ENCODE measurements at places on chromosomes 2 and 18.

- no peak for DNase-seq
Observed at GRCh38 chr2:156399224-156399949, 36.8 kb upstream of the GPD2 start.

GRCh38 chr2:204019572-204020501, 83.3 kb downstream of the ICOS start:
- DNase-seq = no peak

GRCh38 chr18:69491576-69491975, 90.9 kb downstream of the DOK6 start:
- no peak for DNase-seq

- DNase-seq = no peak
Observed at GRCh38 chr2:42297322-42297936, 63.6 kb downstream of the COX7A2L start.

DNA sequence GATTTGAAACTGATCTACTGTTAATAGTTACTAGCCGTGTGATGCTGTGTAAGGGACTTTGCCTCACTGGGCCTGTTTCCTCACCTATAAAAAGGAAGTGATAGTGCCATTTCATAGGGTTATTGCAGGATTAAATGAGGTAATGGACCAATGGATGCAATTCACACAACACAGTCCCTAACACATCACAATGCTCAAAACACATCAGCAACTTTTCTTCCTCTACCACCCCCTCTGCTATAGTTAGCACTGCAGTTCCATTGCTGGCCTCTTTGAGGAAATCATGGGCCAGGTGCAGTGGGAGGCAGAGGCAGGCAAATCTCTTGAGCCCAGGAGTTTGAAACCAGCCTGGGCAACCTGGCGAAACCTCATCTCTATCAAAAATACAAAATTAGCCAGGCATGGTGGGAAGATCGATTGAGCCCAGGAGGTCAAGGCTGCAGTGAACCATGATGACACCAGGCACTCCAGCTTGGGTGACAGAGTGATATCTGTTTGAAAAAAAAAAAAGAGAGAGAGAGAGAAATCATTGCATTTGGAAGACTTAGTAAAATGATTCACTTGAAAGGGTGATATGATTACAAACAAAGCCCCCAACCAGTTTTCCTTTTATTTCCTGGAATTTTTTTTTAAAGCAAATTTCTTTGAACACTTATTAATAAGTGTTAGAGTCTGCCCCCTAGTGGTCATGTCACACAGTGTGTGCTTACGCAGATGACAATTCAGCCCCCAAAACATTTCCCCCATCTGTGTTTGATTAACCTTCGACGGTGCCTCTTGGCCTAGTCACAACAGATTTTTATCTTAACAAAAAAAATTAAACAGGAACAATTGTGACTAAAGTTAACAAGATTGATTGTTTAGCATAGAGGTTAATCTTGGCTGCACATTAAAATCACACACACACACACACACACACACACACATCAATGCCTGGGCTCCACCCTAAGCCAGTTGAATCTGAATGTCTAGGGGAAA, 88.6 kb upstream of the BCL11A start:
- no peak for DNase-seq

- DNase-seq = no peak
Observed at GRCh38 chr2:164430166-164430783, 191.0 kb downstream of the GRB14 start.

DNA sequence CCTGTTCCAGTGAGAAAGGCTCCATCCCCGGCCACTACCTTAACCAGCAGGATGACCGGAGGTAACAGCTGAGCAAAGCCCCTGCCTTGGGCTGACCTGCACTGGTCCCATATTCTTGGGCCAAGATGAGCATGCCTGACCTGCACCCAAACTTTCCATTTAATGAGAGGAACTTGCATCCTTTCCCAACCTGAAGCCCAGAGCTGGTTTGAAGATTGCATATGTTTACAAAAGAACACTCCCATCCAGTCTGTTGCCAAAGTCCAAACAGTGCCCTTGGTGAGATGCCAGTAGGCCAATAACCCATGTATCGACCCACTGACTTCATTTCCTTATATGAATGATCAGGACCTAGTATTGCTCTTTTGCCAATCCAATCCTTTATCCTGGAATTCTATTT, 5.5 kb upstream of the NPAS2 start:
- DNase-seq = no peak

DNA sequence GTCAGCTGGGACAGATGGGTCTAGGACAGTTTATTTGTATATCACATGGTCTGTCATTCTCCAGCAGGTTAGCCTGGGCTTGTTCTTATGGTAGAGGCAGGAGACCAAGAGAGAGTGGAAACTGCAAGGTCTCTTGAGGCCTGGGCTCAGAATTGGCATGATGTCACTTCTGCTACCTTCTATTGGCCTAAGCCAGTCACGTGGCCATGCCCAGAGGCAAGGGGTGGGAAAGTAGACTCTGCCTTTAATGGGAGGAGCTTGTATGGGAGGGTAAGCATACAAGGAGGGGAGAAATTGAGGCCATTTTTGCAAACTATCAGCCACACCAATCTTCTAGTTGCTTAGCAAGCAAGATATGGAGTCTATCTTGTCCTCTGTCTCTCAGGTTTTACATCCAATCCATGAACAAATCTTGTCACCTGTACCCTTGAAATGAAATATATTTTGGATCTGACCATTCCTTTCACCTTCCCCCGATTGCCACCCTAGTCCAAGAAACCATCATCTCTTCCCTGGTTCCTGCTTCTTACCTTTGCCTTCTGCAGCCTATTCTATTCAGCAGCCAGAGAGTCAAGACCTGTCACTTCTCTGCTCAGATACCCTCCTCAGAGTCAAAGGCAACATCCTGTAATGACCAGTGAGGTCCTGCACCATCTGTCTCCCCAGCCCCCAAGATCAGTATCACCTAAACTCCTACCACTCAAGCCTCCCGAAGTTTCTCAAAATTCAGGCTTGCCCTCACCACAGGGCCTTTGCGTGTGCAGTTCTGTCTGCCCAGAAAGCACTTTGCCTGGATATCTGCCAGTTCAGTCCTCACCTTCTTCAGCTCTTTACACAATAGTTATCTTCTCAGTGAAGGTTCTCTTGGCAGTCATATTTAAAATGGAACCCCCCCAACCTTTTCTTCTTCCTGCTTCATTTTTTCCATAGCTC, 240.0 kb downstream of the LOXHD1 start:
- DNase-seq = no peak

DNA sequence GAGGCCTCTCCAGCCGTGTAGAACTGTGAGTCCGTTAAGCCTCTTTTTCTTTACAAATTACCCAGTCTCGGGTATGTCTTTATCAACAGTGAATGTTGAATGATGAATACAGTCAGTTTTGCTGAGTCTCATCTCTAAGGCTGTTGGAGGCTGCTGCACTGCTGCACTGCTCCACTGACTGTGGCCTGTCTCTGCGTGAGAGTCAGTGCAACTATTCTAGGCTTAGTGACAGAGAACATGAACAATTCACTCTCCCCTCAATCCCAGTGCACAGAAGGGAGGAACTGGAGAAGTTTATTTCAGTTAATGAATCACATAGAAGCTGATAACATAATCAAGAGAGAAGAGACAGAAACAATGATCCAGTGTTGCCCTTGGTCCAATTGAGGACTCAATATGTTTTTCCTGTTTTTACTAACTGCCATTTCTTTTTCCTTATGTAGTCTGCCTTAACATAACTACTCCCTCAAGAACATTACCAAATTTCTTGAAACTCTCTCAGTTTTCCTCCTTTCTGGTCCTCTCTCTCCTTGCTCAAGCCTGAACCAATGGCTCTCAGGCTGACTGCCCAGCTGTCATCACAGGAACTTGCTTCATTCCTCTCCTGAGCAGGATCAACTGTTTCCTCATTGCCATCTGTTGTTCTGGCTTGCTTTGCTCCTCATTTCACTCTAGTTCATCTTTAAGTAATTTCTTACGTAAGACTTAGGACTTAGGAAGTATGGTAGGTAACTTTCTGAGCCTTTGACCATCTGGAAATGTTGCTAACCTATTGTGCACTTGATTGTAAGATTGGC, 483.2 kb downstream of the METTL4 start:
- peak; percentile 79 for DNase-seq

DNA sequence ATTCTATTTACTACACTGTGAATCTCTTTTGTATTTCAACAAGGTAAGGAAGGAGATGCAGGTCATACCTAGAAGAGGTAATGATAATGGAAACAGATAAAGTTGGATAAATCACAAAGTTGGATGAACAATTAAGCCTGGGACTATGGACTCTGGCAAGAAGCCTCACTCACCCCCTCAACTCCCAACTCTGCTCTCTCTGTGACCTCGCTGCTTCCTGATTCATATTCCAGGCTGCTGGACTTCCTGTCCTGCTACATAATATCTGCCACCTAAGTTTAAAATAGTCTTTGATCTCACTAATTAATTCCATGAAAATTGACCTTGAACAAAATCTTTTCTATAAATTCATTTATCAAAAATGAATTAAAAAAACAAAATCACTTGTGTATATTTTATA, 215.3 kb downstream of the CALCRL start:
- no peak for DNase-seq

DNA sequence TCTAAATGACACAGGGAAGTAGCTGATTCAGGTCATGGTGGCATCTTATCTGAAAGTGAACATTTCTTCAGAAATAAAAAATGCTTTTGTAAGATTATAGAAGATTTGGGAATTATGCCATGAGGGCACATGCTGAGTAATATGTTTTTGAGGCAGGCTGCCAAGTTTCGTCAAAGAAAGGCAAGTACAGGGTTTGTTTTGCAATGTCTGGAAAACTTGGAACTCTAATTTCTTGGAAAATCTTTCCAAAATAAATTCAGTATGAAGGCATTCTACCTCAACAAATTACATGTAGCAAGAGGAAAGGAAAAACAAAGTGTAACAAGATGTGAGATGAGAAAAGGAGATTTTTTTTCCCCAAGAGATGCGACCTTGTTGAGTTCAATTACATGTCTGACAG, 167.7 kb downstream of the PLCL1 start:
- DNase-seq = peak; percentile 35

GRCh38 chr2:196088203-196088602, 19.6 kb upstream of the DNAH7 start:
- DNase-seq = no peak

DNA sequence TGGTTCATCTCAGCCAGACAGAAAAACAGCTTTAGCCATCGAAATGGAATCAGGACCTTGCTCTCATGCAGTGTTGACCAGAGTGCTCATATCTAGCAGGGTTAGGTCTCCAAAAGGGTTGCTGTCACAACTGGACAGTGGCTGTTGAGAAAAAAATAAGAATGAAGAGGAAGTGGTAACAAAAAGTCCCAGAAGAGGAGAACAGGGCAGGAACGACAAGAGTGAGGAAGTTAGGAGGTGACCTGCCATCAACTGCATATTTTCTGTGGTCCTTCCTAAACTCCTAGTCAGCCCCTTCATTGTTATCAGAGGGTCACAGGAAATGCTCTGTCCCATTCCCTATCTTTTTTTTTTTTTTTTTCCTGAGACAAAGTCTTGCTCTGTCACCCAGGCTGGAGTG, 188.1 kb upstream of the LINC00305 start:
- DNase-seq = no peak
